ENCODE measurements at places on chromosomes 3 and 15. TPM values are rescaled to one million over a fixed set of nuclear protein-coding genes. Genes with fewer than 3 reads are reported as not detected.

- H3K27me3 ChIP-seq, result no peaks in the 10 kb centered on the region
- H3K36me3 ChIP-seq, result no peaks in the 10 kb centered on the region
- H3K4me1 ChIP-seq, result no peaks in the 10 kb centered on the region
- DNase-seq, result no peak
Measured at GRCh38 chr3:173553635-173554280, 156.2 kb downstream of the NLGN1 start.

DNA sequence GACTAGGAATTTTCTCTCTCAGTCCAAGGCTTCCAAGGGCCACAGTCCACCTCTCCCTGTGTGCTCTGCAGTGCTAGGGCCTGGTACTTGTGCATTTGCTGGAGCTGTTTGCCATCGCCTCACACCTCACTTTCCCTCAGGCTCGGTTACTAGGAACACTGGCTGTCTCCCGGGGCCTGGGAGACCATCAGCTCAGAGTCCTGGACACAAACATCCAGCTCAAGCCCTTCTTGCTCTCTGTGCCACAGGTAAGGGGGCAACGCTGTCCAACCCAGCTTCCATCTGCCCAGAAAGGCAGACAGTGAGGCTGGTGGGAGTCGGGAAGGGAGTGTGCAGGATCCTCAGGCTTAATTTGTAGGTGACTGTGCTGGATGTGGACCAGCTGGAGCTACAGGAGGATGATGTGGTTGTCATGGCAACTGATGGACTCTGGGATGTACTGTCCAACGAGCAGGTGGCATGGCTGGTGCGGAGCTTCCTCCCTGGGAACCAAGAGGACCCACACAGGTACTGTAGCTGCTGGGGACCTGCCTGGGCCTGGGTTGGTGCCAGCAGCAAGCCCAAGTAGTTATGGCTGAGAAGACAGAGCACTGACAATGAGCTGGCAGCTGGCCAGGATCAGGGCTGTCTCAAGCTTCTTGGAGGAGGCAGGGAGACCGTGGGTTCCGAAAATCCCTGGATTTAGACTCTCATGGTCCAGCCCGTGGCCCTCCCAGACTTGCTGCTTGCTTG is 3.4 kb downstream of the PPM1M start:
- peaks cover 96% of the 10 kb centered on the region for H3K4me1 ChIP-seq
- peaks cover 61% of the 10 kb centered on the region for H3K36me3 ChIP-seq
- peak overlapping the region; percentile 95 for H3K27ac ChIP-seq
- H3K27me3 ChIP-seq, result no peaks in the 10 kb centered on the region
- H3K4me3 ChIP-seq, result no peak overlapping the region

Gene ROBO2
- total RNA-seq, result not detected

DNA sequence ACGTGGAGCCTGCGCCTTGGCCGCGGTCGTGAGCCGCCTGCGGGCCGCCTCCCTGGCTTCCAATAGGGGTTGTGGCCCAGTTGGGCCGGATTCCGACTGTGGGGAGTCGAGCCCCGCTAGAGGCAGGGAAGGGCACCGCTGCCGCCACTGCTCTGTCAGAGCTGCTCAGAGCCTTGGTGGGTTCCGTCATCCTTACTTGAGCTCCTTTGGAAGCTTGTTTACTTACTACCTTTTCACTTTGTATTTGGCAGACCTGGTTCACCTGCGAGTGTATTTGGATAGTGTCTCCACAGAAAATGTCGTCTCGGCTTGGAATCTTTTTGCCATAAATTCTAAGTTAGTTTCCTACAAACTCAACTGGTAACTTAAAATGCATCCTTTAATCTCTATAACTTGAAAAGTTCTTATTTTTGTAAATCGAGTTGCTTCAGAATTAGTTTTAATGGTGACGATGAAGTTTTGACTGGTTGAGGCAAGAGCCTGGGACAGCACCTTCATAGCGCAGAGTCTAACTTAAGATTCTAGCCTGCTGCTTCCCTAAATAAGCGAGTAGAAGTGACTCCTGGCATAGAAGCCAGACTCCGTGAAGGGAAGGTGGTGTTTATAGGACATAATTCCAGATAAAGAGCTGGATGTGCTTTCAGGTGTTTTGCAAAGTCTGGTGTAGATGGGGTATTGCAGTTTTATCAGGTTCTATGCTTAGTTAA is 800 bp downstream of the DAG1 start:
- DNase-seq, result no peak
- H3K4me3 ChIP-seq, result peak overlapping the region; percentile 78
- no peaks in the 10 kb centered on the region for H3K27me3 ChIP-seq
- H3K27ac ChIP-seq, result peak overlapping the region; percentile 88
- H3K36me3 ChIP-seq, result no peaks in the 10 kb centered on the region

GRCh38 chr3:171351676-171352075 is 108.5 kb downstream of the TNIK start:
- H3K4me3 ChIP-seq, result no peak overlapping the region
- DNase-seq, result no peak
- H3K36me3 ChIP-seq, result peaks cover 7% of the 10 kb centered on the region
- H3K27me3 ChIP-seq, result no peaks in the 10 kb centered on the region

DNA sequence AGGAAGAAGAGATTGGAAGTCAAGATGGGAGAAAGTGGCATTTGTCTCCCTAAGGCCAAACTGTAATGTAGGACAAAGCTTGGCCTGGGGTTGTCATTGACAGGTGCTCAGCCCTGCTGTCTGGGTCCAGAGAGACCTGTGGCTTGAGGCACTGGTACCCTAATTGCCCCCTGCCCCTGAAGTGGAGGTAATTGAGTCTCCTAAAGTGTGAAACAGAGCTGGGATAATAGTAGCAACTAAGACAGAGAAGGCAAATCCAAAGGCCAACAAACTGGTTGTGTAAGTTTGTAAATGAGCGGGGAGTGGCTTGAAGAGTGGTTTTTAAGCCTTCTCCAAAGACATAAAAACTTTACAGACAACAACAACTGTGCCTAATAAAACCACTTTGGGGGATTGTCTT is 264.2 kb upstream of the ROPN1 start:
- no peaks in the 10 kb centered on the region for H3K4me1 ChIP-seq
- no peak overlapping the region for H3K27ac ChIP-seq
- DNase-seq, result no peak
- H3K27me3 ChIP-seq, result peaks cover 3% of the 10 kb centered on the region
- no peaks in the 10 kb centered on the region for H3K36me3 ChIP-seq
